CD8-positive, alpha-beta T cell (primary cell): ENCODE measurements at places on chromosomes 12 and 14.

DNA sequence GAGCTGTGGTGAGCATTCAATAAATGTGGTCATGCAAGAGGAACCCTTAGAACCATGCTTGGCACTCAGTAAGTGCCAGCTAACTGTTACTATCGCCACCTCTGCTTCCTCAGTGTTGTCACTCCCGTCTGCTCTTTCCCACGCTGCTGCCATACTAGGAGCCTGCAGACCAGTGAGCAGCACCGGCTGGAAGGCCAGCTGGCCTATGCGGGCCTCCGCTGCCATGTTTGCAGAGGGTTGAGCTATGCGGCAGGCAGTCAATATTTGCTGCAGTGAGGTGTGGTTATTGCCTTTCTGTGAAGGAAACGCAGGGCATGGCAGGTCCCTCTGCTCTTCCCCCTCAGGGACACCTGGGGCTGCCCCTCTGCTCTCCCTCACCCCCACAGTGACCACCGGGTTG, 13.0 kb downstream of the KMT5A start:
- no peak for DNase-seq

- no peak for DNase-seq
These were observed 6.6 kb downstream of the NCKAP5L start for GRCh38 chr12:49821373-49822287.

DNA sequence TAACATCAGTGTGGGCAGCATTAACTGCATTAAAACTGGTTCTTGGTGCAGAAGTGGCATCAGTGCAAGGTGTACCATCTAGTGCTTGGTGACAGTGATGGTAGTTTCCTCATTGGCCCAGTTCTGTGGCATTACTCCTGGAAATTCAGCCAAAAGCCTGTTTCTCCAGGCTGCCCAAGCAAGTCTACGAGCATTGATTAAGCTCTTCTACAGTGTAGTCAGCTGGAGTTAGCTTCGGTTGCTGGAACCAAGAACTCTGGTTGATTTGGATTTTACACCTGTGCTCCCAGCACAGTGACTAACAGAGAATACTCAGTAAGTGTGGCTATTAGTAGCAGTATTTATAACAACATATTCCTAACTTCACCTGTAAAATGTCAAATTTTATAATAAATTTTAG, 84.9 kb upstream of the ZDHHC17 start:
- DNase-seq: no peak

- no peak for DNase-seq
These were observed 26.6 kb downstream of the TCHP start for GRCh38 chr12:109926488-109927210.

DNA sequence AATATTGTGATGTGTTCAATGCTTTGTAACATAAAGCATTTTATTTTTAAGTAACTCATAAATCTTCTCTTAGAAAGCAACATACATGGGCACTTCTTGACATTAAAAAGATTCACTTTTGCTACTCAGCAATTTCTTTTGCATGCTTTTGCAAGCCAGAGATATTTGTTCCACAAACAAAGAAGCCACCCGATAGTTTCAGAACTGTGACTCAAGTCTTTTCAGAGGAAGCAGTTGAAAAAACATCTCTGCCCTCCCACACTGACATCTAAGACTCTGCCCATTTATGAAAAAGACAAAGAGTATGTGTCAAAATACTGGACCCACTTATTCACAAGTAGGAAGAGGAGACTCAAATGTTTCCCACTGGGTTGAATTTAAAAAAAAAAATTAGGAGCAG, 7.5 kb downstream of the APPL2 start:
- no peak for DNase-seq

- DNase-seq: no peak
These were observed 185.8 kb downstream of the ADGRD1 start for GRCh38 chr12:131139363-131140068.

DNA sequence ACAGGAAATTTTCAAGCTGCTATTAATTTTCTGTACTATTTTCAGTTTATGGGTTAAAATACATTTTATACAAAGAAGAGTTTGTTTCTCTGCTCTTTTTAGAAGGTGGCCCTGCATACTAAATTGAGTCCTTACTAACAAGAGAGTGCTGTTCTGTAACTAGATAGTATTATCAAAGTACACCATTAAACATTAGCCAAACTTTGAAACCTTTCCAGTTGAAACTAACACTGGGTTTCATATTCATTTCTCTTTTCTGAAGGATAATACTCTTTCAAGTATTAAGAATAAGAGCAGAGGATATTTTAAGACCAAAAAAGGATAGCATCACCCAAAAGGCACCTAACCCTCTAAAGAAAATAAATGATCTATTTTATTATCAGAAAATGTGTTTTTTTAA, 47.2 kb downstream of the PEBP1 start:
- no peak for DNase-seq

GRCh38 chr14:63564318-63564717, 21.1 kb upstream of the PPP2R5E start:
- no peak for DNase-seq

DNA sequence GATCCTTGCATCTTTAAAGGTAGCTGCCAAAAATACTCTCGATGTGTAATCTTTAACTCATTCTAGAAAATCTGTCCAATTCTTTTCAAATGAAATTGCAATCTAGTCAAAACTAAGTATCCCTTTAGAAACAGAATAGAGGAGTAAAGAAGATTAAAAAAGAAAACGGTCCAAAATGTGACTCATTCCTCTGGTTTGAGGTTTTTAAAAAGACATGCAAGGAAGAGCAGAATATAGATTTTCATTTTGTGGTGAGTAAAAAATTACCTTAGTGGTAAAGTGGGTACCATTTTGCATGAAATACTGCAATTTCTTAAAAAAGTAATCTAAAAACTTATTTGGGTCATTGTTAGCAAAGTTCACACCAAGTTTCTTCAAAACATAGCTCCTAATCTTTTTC, 108.4 kb downstream of the BRMS1L start:
- no peak for DNase-seq

DNA sequence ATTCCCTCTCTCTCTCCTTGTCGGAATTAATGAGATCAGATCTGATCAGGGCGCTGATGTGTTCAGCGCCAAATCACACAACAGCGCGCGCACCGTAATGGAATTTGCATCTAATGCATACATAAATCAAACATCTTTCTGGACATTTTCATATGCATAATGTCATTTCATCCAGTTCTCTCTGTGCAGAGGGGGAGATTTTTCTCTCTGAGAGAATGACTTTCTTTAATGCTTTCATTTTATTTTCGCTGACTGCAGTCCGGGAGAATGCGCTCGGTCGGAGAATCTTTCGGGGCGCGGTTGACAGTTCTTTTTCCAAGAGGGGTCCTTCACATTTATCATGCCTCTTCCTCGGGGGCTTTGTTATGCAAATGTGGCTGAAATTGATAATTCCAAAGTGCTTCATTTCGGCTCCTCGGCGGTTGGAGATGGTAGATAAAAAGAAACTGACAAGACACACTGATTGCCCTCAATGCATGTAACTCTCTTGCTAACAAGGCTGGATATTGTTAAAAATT, 615.9 kb downstream of the VRK1 start:
- no peak for DNase-seq

DNA sequence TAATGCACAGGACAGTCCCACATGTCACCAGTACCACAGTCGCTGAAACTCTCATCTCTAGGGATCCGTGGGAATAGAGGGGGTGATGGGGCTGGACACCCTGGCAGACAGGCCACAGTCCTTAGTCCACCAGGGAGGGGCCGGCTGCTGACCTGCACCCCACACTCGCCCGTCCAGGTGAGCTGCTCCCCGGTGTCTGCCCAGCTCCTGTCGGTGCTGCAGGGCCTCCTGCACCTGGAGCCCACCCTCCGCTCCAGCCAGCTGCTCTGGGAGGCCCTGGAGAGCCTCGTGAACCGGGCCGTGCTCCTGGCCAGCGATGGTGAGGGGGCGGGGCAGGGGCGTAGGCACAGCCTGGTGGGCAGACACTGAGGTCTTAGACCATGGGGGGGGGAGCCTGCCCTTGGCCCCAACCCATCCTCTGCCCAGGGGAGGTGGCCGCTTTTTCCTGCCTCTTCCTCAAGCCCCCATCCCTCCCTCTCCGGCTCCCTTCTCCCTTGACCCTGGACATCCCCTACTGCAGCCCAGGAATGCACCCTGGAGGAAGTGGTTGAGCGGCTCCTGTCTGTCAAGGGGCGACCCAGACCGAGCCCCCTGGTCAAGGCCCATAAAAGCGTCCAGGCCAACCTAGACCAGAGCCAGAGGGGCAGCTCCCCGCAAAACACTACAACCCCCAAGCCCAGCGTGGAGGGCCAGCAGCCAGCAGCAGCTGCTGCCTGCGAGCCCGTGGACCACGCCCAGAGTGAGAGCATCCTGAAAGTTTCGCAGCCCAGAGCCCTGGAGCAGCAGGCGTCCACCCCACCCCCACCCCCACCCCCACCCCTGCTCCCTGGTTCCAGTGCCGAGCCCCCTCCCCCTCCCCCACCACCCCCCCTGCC, 17.1 kb upstream of the ADSS1 start:
- DNase-seq: no peak

DNA sequence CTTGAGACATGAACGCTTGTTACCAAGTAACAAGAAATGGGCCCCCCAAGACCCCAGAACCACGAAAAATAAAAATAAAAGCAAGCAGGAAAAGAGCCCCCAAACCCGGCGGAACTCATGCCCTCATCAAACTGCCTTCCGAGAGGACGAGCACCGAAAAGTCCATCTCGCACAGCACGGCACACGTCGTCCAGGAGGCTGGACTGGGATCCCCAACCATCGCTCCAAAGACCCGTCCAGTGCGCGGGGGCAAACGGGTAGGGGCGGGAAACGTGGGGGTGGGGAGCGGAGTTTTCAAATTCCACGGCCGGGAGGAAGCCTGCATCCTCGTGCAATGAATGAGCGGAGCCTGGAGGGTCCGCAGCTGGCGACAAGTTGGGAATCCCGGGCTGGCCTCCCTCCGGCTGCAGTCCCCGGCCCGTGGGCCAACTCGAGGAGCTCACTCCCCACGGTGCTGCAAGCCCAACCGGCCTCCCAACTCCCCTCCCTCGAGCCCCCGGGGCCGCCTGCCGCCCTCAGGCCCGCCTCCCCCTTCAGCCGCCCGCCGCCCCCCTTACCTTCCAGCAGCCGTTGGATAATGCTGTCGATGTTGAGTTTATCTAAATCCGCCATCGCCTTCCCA, 484 bp downstream of the PPP1CC start:
- no peak for DNase-seq

GRCh38 chr14:80269353-80269925, 58.1 kb upstream of the DIO2 start:
- no peak for DNase-seq

DNA sequence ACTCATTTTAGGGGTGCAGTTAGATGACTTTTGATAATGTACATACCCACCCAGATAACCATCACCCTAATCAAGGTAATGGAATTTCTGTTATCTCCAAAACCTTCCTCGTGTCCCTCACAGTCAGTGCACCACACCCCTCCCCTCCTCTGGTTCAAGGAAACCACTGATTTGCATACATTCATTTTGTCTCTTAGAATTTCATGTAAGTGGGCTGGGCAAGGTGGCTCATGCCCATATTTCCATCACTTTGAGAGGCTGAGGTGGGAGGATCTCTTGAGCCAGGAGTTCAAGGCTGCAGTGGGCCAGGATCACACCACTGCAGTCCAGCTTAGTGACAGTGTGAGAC, 15.7 kb downstream of the ADIPOR2 start:
- DNase-seq: no peak

DNA sequence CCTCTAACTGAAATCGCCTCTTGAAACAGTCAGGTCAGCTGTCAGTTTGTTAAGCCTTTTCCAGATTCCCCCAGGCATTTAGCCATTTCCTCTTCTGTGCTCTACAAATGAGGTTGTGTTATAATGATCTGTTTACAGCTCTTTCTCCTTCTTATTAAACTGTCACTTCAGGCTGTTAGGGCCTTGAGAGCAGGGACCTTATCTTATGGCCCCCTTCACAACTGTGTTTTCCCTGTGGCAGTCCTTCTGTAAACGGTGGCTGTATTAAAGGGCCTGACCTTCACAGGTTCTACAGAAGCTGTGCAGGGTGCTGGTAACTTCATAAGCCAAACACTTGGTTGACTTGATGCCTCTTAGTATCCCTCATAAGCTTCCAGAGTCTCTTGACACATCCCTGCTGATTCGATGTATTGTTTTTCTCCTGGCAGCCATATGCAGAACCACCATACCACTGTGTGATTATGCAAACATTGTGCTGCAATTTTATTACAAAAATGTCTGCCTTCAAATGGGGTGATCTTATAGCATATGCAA, 104.7 kb downstream of the PLEKHA5 start:
- DNase-seq: no peak

GRCh38 chr12:24950231-24950834, 1.4 kb upstream of the BCAT1 start:
- DNase-seq: no peak

GRCh38 chr14:83478741-83479140, 1945.1 kb upstream of the SEL1L start:
- DNase-seq: no peak

DNA sequence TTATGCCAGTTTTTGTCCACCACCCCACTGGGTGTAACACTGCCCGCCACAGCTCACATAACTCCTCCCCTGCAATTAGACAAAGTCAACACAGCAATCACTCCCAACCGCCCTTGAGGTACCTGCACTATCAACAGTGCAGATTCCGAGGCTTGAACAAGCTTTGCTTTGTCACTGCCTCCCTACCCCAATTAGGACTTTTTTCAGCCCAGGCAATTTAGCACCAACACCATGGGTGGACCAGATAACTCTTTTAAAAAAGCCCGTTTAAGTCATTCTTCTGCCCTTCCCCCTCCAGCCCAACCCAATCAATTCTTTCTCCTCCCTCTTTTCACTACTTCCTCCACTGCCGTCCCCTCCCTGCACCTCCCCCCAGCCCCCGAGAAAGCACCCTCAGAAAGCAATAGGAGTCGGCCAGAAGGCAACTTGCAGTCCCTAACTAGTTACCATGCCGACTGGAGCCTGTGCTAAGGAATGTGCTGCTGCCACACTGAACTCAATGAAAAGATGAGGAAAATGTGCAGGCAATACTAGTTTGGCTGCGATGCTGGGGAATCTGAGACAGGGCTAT, 45.7 kb upstream of the OTX2 start:
- DNase-seq: no peak

GRCh38 chr14:55847766-55848165, 267.8 kb downstream of the KTN1 start:
- no peak for DNase-seq

DNA sequence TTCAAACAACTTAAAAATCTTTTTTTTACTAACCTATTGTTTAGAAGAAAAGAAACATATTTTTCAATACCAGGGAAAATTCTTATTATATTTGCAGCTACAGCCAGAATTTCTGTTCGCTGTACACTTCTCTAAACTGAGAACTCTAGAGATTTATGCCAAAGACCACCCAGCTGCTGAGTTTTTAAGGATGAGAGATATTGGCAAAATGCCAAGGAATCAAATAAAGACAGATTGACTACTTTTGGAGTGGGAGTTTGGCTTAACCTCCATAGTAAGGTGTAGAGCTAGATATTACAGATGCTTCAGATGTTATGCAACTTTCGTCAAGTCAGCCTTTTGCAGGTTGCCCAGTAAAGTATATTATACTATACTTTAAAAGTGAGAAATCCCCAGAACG, 71.8 kb downstream of the TTLL5 start:
- no peak for DNase-seq

- DNase-seq: no peak
These were observed 12.8 kb downstream of the CLSTN3 start for GRCh38 chr12:7142809-7143465.
